ENCODE measurements at places on chromosomes 7 and 10. TPM values are rescaled to one million over a fixed set of nuclear protein-coding genes. Genes with fewer than 3 reads are reported as not detected.
A peak's percentile ranks its signal among the peaks of the same experiment; 100 is the strongest.

CCL24 gene
- 4.1 TPM for total RNA-seq

STK31 gene
- total RNA-seq: 1.0 TPM

- no peaks in the 10 kb centered on the region for H3K27me3 ChIP-seq
- H3K27ac ChIP-seq: no peak overlapping the region
- no peak overlapping the region for H3K4me3 ChIP-seq
- no peak for DNase-seq
Measured at GRCh38 chr7:28733035-28733434, 225.1 kb downstream of the TRIL start.

DNA sequence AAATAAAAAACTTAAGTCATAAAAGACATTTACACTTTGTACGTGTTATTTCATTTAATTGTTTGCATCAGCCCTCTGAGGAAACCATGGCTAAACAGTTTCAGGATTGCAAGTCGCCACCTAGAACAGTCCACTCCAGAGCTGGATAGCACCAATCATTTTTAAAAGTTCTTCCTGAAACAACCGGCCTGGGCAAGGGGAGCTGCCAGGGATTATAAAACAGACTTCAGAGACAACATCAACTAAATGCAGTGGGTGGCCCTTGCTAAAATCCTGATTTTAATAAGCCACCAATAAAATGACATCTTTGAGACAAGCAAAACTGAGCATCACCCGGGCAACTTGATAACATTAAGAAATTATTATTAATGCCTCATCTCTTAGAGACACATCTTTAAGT, 13.5 kb downstream of the DLG5 start:
- H3K27ac ChIP-seq: no peak overlapping the region
- no peak overlapping the region for H3K4me3 ChIP-seq
- peaks cover 11% of the 10 kb centered on the region for H3K4me1 ChIP-seq
- no peaks in the 10 kb centered on the region for H3K36me3 ChIP-seq
- H3K27me3 ChIP-seq: no peaks in the 10 kb centered on the region

DNA sequence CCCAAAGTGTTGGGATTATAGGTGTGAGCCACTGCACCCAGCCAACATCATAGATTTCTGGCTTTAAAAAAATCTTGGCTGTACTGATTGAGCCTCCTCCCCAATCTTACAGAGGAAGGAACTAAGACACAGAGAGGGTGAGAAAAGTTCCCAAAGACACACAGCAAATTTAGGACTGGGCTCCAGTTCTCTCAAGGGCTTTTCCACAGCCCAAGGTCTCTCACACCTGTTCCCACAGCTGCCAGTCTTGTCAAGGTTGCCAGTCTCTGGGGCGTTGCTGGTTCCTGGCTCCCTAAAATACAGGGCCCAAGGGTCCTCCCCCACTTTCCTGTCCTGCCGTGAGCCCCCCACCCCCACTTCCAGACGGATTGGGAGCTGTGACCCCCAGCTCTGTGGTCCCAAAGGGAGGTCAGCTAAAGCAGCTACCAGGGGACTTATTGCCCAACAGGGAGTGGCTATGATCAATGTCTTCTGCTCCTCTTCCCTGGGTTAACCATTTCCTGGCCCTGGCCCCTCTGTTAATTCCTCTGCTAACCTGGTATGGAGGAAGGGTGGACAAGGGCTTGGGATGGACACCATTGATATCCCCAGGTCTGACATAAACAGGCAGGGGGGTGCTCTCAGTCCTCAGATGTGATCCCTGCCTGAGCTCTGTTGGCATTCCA, 3.1 kb upstream of the ZAN start:
- peaks cover 7% of the 10 kb centered on the region for H3K27me3 ChIP-seq
- H3K27ac ChIP-seq: no peak overlapping the region
- H3K4me3 ChIP-seq: no peak overlapping the region
- H3K4me1 ChIP-seq: peaks cover 2% of the 10 kb centered on the region
- H3K36me3 ChIP-seq: no peaks in the 10 kb centered on the region

ODAD2 gene
- 4.5 TPM for total RNA-seq

GRCh38 chr10:46544989-46545791, 11.3 kb downstream of the GPRIN2 start:
- H3K27ac ChIP-seq: no peak overlapping the region
- peak; percentile 48 for DNase-seq
- H3K4me3 ChIP-seq: no peak overlapping the region
- peaks cover 6% of the 10 kb centered on the region for H3K36me3 ChIP-seq

Data from lower lobe of right lung (tissue), 2 donors.